Caudate nucleus (tissue), 63 donors: ENCODE measurements at places on chromosomes 11 and 22.
A peak's percentile ranks its signal among the peaks of the same experiment; 100 is the strongest.

DNA sequence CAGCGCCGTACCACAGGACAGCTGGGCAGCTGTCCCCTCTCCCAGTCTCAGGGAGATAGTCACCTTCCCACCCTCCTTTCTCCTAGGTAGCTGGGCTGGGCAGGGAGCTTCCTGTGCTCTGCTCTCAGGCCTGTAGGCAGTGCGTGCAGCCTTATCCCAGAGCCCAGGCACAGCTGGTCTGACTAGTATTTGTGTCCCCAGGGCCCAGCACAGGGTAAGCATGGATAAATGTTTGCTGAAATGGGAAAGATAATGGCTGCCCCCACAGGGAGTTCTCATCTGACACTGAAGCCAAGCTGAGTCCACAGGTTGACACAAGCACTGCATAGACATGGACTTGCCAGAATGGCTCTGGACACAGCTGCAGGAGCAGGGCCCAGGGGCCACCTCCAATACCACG is 9.8 kb downstream of the SLC15A3 start:
- no peak for DNase-seq

- peak; percentile 51 for DNase-seq
These were observed 450 bp downstream of the ZBTB44 start for GRCh38 chr11:130314184-130314749.

- DNase-seq: no peak
These were observed 24.2 kb downstream of the MRTFA start for GRCh38 chr22:40612291-40612751.

GRCh38 chr11:120260616-120261015 is 20.7 kb downstream of the POU2F3 start:
- no peak for DNase-seq

DNA sequence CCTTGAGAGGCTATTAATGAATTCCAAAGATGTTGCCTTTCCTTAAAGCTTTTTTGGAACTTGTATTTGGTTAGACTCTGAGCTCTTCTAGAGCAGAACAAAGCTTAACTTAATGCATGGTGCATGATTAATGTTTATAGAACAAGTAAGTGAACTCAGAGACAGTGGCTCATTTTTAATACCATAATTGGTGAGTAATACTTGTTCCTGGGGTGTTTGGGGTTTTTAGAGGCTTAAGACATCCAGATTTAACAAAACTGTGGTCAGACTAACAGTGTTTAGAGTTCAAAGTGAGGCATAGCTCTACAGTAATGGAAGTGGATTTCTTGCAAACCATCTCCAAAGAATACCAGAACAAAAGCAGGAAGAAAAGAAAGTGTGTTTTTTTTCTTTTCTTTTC is 73.7 kb upstream of the CTSC start:
- DNase-seq: no peak

GRCh38 chr22:47033648-47034000 is 271.2 kb downstream of the TBC1D22A start:
- DNase-seq: no peak

- no peak for DNase-seq
These were observed 19.4 kb downstream of the PTPN5 start for GRCh38 chr11:18772211-18772610.

- no peak for DNase-seq
These were observed 1.0 kb downstream of the VWCE start for GRCh38 chr11:61293867-61294716.

DNA sequence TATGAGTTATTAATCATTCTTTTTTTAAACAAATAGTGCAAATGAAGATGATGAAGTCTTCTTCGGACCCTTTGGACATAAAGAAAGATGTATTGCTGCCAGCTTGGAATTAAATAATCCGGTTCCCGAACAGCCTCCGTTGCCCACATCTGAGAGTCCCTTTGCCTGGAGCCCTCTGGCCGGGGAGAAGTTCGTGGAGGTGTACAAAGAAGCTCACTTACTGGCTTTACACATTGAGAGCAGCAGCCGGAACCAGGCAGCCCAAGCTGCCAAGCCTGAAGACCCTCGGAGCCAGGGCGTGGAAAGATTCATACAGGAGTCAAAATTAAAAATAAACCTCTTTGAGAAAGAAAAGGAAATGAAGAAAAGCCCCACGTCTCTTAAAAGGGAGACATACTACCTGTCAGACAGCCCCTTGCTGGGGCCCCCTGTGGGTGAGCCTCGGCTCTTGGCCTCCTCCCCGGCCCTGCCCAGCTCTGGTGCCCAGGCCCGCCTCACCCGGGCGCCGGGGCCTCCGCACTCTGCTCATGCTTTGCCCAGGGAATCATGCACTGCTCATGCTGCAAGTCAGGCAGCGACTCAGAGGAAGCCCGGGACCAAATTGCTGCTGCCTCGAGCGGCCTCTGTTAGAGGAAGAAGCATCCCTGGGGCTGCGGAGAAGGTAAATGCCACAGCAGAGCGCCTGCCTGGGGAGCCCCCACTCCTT is 11.8 kb downstream of the GTSE1 start:
- DNase-seq: no peak

DNA sequence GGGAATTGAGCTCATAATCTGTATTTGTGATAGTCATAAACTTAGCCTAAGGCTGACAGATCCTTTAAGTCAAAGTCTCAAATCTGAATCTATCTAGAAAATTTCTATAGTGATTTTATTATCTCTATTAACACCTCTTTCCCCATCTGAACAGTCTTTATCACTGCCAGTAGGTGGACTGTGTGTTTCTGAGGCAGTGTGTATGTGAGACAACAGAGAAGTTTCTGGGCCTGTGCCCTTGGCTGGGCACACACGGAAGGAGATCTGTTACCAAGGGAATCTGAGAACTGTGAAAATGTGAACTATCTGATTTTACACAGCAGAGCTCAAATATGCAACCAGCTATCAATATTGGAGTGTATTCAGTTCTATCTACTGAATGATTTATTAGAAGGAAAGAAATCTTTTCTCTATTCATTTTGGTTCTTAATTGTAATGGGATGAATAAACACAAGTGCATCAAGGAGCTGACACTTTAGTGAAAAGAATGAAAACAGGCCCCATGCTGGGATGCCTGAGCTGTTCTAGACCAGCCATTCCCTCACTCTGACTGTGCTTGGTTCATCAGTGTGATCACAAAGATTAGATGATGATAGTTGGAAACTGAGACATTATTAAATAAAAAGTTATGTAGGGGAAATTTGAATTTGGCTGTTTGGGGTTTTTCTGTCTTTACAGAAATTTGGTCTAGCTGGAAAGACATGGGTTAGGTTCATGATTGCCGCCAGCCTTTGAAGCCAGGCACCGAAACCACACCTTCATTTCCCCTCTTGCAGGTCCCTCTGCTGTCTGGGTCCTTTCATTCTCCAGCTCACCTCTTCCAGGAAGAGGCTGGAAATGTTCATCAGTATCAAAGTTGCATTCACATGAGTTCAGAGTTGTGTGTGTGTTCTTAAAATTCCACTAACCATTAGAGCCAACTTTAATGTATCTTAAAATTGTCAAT is 68.1 kb downstream of the LIF start:
- no peak for DNase-seq

GRCh38 chr22:43921370-43921769 is 2.2 kb upstream of the PNPLA3 start:
- DNase-seq: peak; percentile 50

- DNase-seq: no peak
These were observed 33.4 kb downstream of the LMO1 start for GRCh38 chr11:8230178-8230859.

DNA sequence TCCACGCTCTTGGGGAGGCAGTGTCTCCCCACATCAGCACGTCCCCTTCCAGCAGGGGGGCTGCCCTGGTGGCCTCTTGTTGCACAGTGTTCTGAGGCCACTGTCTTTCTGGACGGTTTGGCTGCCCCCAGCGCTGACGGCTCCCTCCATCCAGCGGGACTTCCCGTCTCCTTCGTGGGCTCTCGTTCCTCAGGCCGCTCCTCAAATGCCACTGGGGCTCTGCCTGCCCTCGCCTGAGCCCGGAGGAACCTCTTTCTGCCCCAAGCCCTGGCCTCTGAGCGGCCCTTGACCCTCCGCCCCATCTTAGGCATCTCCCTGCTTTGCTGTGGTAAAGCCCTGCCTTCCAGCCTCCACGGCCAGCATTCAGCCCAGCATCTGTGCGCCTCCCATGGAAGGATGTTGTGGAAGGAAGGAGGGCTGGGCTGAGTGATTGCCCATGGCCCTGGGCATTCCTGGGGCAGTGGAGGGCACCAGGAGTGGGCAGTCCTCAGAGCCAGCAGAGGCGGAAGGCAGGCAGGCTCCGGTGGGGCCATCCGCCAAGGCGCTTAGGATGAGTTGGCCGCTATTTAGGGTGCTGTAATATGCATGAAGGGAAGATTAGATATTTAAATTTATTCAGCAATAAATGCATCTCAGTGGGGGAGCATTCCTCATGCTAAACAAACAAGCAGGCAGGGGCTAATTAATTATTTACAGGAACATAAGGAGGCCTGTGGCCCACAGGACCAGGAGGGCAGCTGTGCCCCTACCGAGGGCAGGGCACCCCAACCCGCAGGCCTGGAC is 17.8 kb downstream of the OTUB1 start:
- DNase-seq: no peak

GRCh38 chr11:19117760-19118097 is 761 bp downstream of the ZDHHC13 start:
- no peak for DNase-seq

DNA sequence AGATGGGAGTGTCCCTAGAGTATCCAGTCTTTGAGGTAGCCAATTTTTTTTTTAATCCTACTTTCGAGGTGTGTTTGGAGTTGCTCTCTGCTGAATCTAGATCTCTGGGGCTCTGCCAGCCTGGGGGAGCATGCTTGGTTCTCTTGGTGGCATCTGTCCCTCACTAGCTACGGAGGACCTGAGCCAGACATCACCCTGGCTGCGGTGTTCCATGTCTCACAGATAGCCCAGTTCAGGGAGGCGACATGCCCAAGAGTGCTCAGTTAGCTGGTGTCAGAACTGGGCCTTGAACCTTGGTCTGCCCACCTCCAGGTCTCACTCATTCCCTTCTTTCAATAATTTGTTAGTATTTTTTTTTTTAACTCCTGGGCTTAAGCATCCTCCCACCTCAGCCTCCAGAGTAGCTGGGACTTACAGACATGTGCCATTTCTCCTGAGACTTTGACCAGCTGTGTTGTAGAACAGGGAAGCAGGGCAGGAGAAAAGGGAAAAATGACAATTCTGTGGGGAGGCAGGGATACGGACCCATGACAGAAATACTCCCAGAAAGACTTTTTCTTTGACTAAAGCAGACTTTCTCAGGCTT is 621 bp downstream of the HMOX1 start:
- no peak for DNase-seq

DNA sequence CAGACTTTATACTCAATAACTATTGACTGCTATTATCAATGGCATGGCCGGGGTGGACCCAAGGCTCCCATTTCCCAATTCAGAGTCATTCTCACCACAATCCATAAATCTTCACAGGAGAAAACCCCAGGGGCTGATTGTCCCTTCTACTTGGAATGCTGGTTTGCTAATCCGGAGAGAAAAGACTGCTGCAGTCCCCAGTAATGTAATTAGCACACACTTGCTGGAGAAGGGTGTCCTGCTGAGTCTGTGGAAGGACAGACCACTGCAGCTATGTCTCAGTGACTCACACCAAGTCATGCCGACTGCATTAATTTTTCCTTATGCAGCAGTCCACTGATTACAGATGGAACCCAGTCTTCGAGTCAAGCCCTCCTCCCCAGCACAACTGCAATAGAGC is 5.9 kb upstream of the ETS1 start:
- DNase-seq: no peak

DNA sequence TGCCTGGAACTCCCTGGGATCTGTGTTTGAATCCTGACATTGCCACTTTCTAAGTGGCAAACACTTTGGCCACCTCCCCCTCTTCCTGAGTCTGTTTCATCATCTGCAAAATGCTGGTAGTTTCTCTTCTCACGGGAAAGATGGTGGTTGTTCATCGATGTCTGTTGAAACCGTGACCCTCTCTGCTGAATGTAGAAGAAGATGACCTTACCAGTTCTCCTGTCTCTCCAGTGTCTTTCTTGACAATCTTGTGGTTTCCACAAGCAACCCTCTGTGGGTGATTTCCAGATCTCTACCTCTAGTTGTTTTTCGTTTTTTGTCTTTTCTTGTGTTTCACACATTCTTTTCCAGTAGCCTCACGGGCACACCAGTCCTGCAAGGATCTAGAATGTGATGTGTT is 27.5 kb downstream of the ZBTB16 start:
- no peak for DNase-seq

GRCh38 chr11:43359422-43359818 is 700 bp downstream of the TTC17 start:
- DNase-seq: no peak

- no peak for DNase-seq
These were observed 48.9 kb downstream of the TP53I11 start for GRCh38 chr11:44901786-44902185.

DNA sequence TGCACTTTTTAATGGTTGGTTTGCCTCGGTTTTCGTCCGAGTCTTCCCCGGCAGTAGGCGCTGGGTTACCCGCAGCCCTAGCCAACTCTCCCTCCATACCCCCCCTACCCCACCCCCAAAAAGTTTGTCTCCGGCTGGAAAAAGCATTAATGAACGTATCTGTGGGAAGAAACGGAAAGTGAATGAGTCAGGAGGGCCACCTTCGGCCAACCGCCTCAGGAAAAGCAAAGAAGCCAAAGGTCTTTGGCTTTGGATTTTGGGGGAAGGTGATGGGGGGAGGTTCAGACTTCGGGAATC is 508 bp upstream of the FLI1 start:
- no peak for DNase-seq

- no peak for DNase-seq
These were observed 64.8 kb downstream of the UBASH3B start for GRCh38 chr11:122720107-122720881.

- DNase-seq: no peak
These were observed 47.3 kb downstream of the RDX start for GRCh38 chr11:110249066-110249465.

DNA sequence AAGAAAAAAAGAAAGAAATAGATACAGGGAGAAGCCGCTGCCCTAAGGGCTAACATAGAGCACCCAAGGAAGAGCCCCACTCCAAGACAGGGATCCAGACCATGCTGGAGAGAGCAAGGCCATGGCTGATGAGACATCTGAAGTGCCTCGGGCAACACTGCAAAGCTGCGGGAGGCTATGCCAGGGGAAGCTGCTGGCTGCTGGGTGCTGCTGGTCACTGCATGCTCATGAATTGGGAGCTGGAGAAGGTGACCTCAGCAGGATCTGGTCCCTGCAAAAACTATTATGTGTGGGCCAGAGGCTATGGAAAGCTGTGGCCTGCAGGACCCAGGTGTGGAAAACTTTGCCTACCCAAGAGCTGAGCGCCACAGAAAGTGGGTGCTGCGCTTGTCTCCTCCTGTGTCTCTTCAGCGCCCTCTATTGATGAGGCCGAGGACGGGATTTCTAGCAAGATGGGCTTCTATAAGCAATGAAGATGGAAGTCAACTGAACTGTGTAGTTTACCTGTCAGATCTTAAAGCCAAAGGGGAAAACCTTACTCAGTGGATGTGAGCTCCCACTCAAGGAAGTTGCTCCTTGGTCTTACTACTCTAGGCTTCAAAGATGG is 17.3 kb upstream of the SLC29A2 start:
- DNase-seq: peak; percentile 22
